G401 (cell line): ENCODE measurements at places on chromosomes 2 and 18. TPM values are rescaled to one million over a fixed set of nuclear protein-coding genes. Genes with fewer than 3 reads are reported as not detected.

CNGA3 gene
- total RNA-seq: not detected in 2 replicates

- no peak for DNase-seq
These were observed 149.5 kb upstream of the ZFP36L2 start for GRCh38 chr2:43375746-43376522.

GRCh38 chr2:75522543-75523312, 38.0 kb downstream of the EVA1A start:
- DNase-seq: no peak

- DNase-seq: no peak
These were observed 28.9 kb upstream of the GTF2A1L start for GRCh38 chr2:48588745-48589144.

- DNase-seq: no peak
These were observed 102.0 kb downstream of the CHN1 start for GRCh38 chr2:174903264-174903556.

FOXD4L1 gene
- not detected in 2 replicates for total RNA-seq

SOCS6 gene
- total RNA-seq: 32.5 and 52.1 TPM in 2 replicates

GRCh38 chr2:41024816-41025215, 572.9 kb upstream of the SLC8A1 start:
- DNase-seq: peak; percentile 12

- DNase-seq: no peak
These were observed 212.7 kb downstream of the DYM start for GRCh38 chr18:49247781-49248180.

GRCh38 chr2:193743089-193743488, 1548.4 kb upstream of the TMEFF2 start:
- no peak for DNase-seq

- no peak for DNase-seq
These were observed 125.9 kb upstream of the CXCR4 start for GRCh38 chr2:136243638-136244535.

GRCh38 chr18:45838302-45839070, 13.0 kb downstream of the SIGLEC15 start:
- DNase-seq: no peak

SOWAHC gene
- 0.06 and 0.34 TPM in 2 replicates for total RNA-seq

DNA sequence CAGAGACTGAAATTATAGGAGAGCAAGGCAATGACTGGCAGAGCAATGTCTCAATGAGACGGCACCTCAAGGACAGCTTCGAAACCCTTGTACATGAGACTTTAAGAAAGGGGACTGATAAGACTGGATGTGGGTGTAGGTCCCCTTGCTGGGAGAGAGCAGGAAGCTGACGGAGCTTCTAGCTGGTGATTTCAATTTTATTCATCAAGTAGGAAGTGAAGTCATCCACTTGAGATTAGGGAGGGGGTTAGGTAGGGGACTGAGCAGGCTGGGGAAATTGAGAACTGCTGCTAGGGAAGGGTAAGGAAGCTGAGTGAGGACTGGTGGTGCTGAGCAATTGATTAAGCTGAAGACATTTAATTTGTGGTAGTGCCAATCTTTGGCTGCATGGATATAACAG, 99.5 kb upstream of the ITGB6 start:
- no peak for DNase-seq

DNA sequence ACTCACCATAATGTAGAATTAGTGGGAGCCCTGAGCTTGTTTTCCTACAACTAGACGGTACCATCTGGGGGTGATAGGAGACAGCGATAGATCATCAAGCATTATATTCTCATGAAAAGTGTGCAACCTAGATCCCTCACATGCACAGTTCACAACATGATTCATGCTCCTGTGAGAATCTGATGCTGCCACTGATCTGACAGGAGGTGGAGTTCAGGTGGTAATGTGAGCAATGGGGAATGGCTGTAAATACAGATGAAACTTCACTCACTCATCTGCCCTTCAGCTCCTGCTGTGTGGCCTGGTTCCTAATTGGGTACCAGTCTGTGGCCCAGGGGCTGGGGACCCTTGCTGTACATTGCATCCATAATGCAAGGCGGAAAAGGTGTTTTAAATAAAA, 60.7 kb downstream of the USP34 start:
- DNase-seq: no peak

AMER3 gene
- total RNA-seq: not detected in 2 replicates

DNA sequence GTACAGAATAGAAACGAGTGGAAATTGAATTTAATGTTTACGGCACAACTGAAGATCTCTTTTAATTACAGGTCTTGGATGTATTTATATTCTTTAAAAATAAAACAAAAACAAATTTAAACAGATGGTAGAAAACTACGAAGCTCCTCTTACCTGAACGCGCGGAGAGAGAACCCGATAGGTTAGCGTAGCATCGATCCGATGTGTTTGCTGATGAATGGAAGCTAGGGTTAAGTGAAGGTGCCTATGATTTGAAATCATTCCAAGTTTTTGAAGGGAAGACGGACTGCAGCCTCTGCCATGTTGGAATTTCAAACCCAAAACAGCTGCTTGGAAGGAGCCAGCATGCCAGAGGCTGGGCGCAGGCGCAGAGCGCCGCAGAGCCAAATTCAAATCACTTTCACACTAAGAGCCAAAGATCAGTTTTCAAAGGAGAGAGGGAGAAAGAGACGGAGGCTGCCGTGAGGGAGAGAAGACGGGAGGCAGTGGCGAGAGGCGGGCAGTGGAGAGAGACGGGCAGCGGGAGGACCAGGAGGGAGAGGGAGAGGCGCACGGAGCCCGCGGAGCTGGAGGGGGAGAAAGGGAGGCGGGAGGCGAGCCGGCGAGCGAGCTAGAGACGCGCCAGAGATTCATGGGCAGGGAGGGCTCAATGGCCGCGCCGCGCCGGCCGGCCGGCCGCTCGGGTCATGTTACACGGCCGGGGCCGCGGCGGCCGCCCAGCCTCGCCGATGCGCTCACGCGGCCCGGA, at the start of gene FIGN:
Gene FIGN, minus strand, starts transcription at position 324 of the 748 bp plus-strand sequence. CDS start 1,081 bp downstream, outside the sequence.
- peak; percentile 43 for DNase-seq

DNA sequence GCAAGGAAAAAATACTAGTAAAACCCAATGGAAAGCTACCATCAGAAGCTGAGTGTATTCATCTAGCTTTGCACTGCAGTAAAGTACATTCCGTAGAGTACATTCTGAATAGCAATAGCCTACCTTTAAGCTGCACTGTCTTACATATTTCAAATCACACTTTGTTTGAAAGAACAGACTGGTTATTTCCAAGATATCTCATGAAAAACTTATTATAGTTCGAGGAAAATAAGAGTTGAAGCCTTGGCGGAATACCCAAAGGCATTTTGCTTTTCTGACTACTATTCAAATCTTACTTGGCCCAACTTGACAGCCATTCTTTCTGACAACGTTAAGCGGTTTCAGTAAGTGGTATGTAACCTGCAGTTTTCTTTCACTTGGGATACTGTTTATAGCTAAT, 177.6 kb downstream of the NRXN1 start:
- no peak for DNase-seq

GRCh38 chr2:162344617-162344950, 652 bp downstream of the GCA start:
- DNase-seq: no peak

DNA sequence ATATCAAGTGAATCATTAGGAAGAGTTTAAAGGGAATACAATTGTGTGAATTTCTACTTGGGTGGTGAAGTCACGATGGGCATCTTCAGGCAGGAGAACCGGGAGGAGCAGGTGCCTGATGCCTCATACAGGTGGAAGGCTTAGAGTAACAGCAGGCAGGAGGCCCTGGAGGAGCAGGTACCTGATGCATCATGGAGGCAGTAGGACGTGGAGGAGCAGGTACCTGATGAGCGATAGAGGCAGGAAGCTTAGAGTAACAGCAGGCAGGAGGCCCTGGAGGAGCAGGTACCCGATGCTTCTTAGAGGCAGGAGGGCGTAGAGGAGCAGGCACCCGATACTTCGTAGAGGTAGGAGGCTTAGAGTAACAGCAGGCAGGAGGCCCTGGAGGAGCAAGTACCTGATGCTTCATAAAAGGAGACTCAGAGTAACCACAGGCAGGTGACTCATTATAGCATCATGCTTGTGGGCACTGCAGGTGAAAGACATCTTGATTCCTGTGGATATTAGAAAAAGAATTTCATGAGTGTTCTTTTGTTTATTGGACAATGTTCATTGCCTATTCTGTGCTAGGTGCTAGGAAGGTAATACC, 133.9 kb downstream of the ATP9B start:
- DNase-seq: no peak

KCNS3 gene
- total RNA-seq: not detected in 2 replicates

- DNase-seq: no peak
These were observed 126.0 kb upstream of the ACVR2A start for GRCh38 chr2:147718831-147719230.

DNA sequence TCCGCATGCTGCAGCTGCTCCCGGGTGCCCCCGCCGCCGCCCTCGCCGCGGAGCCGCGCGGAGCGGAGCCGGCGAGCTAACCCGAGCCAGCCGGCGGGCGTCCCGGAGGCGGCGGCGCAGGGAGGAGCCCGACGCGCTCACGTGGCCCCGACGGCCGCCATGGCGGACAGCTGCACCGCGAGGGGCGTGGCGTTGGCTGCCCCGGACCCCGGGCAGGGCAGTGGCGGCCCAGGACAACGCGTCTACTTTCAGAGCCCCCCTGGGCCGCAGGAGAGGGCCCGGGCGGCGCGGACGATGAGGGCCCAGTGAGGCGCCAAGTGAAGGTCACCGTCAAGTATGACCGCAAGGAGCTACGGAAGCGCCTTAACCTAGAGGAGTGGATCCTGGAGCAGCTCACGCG, 30.0 kb upstream of the CCNYL1 start:
- DNase-seq: no peak

- DNase-seq: no peak
These were observed 413.2 kb upstream of the SLC14A2 start for GRCh38 chr18:45202061-45202460.

DNA sequence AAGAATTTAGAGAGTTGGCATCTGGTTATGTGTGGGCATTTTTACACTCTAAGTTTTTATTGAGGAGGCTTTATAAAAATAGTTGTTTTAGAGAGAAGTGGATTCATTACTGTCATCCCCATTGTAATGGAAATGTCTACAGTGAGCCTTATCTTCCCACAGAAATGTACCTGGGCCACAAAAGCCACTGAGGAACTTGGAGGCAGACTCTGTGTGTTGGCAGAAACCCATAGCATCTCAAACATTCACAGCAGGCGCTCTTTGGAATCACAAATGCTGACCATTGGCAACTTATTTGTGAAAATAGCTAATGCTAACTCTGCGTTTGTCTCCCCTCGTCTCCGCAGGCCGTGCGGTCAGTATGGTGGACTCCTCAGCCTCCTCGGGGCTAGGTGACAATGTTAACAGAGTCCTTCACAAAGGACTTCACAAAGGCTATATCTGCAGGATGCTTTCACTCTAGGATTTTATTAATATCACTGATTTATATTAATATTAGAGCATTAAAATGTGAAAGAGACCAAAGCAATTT, 689.1 kb upstream of the POU3F3 start:
- no peak for DNase-seq

DNA sequence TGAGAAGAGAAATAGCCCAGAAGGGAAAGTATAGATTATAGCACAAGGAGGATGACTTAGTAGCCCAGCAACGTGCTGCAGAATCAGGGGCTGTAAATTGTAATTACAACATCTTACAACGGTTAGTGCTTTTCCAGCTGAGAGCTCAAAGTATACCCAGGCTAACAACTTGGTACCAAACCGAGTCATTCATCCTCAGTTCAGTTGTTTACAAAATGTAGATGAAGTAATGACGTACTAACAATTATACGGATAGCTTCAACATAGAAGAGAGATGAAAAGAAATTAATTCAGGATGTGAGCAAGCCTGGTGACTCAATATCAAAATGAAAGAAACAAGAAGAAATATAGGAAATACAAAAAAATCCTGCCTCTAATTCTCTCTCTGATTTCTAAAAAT, 99.2 kb downstream of the DYNAP start:
- no peak for DNase-seq

- DNase-seq: peak; percentile 40
These were observed 35.7 kb upstream of the ST3GAL5 start for GRCh38 chr2:85924522-85924921.

BOLL gene
- not detected in 2 replicates for total RNA-seq

GRCh38 chr2:223969856-223970255, 12.6 kb downstream of the MRPL44 start:
- no peak for DNase-seq

GRCh38 chr18:79912409-79912991, 39.0 kb downstream of the SLC66A2 start:
- peak; percentile 73 for DNase-seq

KRTCAP3 gene
- not detected in 2 replicates for total RNA-seq

DNA sequence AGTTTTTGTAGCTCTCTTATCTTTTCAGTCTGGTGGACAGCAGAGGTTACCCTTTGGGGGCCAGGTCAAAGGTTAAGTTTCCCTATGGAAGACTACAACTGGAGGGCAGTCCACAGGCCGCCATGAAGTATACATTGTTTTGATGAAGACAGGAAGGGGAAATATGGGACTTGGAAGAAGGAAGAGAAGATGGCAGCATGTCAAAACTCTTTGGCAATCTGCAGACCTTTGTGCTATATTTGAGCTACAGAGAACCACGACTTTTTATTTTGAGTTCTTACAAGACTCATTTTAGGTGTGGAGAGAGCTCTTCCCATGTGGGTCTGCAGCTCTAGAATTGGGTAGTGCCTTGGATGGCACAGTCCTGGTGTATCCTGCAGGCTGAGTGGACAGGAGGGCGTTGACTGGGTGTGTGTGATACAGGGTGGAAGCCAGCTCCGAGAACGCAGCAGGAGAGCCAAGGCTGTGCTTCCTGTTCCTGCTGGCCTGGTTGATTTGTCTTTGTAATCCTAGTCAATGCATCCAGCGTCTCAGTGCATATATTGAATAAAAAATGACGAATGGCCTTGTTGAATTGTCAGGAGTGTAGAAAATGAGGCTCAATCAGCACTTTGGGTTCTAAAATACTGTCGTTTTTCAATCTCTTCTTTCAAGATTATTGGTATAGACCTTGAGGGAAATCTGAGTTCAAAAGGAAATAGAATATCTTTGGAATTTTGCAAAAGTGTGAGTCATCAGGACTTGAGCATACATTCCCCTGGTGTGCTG, 11.5 kb downstream of the ITGA6 start:
- DNase-seq: no peak

TNFAIP6 gene
- not detected in 2 replicates for total RNA-seq

POTEJ gene
- not detected in 2 replicates for total RNA-seq

DNA sequence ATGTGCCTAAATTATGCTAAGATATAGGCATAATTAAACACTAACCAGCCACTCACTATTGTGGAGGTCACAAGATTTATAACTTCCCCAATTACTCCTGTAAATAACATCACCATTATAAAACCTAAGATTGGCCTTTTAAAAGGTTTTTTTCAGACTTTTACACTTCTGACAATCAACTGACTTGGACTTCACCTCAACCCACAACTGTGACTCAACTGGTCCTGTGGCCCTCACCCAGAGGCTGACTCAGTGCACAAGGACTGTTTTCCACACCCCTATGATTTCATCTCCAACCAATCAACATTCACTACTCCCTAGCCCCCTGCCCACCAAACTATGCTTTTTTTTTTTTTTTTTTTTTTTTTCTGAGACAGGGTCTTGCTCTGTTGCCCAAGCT, 11.6 kb downstream of the TTR start:
- no peak for DNase-seq

GRCh38 chr2:230795856-230796255, 68.9 kb upstream of the ITM2C start:
- no peak for DNase-seq

- no peak for DNase-seq
These were observed 419.5 kb upstream of the CELF4 start for GRCh38 chr18:37985126-37985525.
